ENCODE measurements at places on chromosomes 16 and 17. TPM values are rescaled to one million over a fixed set of nuclear protein-coding genes. Genes with fewer than 3 reads are reported as not detected.

The ZNF771 gene
- 7.8 TPM for total RNA-seq

GRCh38 chr16:67278773-67279295 lies 498 bp upstream of the PLEKHG4 start:
- no peak for DNase-seq

The USP10 gene
- 100 TPM for total RNA-seq

DNA sequence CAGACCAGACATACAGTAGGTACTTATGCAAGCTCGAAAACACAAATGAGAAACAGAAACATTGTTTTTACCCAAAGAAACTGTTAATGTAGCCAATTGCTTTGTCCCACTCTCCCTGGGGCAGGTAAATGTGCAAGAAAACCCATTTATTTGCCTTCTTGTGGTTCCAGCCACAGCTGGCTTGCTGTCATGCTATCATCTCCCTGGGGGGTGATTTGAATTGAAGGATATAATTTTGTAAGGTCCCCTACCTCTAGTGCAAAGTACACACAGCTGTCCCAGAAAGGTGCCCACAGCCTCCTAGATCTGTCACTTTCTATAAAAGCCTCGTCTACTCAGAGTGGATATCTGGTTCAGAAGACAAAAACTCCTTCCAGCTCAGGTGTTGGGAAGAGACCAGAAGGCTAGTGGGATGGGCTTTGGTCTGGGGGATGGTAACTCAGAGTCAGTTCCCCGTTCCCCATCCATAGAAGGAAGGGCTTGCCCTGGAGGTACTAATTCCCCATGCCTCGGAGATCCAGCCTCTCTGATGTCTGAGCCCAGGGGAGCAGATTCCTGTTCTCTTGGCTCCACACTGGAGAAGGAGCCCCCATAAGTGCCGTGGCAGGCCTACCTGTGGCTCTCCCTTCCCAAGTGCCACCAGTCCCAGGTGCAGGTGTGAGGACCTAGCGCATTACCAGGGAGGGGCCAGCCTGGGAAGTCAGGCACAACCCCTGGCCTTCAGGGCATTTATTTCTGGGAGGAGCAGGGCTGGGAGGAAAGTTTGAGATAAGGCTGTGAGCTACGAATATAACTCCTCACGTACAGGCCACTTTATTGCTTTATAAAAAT lies 2.4 kb upstream of the PRR15L start:
- no peak for DNase-seq
